Hypothalamus (tissue), 51 donors: ENCODE measurements at places on chromosomes 13 and 19.

DNA sequence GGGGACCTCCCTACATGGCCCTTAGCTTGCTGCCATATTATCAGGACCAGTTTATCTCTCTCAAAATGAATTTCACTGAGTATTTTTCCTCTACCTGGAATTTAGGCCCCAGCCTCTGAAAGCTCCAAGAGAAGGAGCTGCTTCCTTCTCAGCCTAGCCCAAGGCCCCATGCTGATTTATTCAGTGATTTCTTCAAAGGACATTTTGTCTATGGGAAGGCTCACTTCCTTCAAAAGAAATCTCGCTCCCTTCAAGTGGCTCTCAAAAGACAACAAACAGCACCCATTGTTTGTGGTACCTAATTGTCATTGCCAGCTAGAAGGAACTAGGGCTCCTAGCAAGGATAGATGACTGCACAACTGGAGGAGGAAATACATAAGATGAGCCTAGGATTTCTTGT is 172.4 kb downstream of the SLC7A1 start:
- DNase-seq, result no peak

- DNase-seq, result no peak
Measured at GRCh38 chr13:101661839-101662238, 209.4 kb downstream of the ITGBL1 start.

GRCh38 chr13:98406427-98406826 is 170.5 kb downstream of the STK24 start:
- DNase-seq, result no peak

- DNase-seq, result peak; percentile 71
Measured at GRCh38 chr19:12639901-12640613, 26.5 kb downstream of the MAN2B1 start.

DNA sequence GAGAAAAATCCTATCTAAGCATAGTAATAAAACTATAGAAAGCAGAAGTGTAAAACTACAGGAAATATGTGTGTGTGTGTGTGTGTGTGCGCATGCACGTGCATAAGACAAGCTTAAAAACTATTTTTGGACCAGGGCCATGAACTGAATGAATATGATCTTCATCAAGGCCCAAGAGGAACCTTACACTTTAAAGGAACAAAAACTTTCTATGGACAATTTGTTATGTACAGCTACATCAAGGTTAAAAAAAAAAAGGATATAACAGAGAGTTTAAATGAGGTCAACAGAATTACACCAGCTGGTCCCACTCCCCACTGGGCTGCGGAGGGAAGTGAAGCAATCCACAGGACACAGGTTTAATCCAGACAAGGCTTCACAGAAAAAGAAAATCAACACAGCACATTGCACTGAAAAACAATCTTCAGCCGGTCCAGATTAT is 151.1 kb downstream of the LHFPL6 start:
- no peak for DNase-seq

DNA sequence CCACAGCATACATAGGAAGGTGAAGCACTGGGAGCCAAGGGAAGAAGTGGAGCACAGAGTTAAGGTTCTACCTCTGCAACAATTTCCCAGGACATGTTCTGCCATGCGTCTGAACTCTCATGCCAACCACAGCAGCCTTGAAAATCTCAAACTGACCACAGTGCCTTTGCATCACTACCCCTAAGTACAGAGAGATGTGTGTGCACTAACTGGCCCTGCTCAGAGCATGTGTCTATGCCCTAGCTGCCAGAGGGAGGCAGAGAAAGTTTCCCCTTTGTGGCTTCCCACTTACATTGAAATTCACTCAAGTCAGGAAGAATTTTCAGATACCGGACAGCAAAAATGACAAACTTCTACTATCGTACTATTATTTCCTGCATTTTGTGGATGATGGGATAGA is 26.8 kb upstream of the WDFY2 start:
- no peak for DNase-seq

GRCh38 chr13:102667023-102667422 is 27.8 kb downstream of the METTL21C start:
- no peak for DNase-seq

GRCh38 chr19:17180997-17181702 is 34.0 kb upstream of the USE1 start:
- no peak for DNase-seq

DNA sequence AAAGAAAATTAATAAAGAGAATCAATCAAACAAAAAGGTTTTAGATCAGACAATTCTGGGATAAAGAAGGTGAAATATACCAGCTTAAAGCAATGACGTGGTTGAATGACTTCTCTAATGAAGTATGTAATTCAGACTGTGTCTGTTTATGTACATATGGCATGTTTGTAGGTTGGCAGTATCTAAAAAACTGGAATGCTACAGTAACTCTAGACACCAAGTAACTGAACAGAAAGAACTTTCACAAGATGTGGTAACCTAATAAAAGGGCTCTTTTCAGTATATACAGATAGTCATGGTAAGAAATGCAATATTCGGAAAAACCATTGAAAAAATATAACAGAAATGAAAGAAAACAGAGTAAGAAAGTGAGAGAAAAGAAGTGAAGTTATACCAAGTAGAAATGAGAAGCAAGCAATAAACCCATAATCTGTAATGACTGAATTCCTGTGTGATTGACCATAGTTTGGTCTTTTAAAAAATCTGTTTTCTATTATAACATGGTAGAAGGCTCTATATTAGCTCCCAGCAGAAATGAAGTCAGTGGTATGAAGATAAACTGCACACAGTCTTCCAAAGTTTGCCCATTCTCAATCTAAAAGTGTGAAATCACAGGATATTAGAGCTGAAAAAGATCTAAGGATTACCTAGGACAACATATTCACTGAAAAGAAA is 31.4 kb downstream of the ELF1 start:
- no peak for DNase-seq

- no peak for DNase-seq
Measured at GRCh38 chr19:36574741-36575140, 1.6 kb upstream of the ZNF529 start.

- DNase-seq, result no peak
Measured at GRCh38 chr13:46116653-46117502, 12.0 kb upstream of the CPB2 start.

GRCh38 chr13:98020271-98020670 is 66.8 kb downstream of the IPO5 start:
- no peak for DNase-seq

- no peak for DNase-seq
Measured at GRCh38 chr19:34712395-34713261, 21.4 kb upstream of the ZNF181 start.

GRCh38 chr13:113053801-113054604 is 51.6 kb upstream of the F7 start:
- no peak for DNase-seq
